ENCODE measurements at places on chromosomes 1 and 21.

DNA sequence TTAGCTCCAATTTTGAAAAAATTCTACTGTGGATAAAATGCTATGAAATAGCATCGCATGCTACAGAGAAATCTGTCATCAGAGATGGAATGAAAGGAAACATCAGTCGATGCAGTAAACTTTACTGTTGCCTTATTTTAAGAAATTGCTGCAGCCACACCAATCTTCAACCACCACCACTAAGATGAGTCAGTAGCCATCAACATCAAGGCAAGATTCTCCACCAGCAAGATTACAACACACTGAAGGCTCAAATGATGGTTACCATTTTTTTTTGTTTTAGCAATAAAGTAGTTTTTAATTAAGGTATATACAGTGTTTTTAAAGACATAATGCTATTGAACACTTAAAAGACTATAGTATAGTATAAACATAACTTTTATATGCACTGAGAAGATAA is 95.6 kb upstream of the JUN start:
- no peaks in the 10 kb centered on the region for H3K27me3 ChIP-seq
- no peak for DNase-seq
- H3K4me3 ChIP-seq = no peak overlapping the region
- H3K27ac ChIP-seq = no peak overlapping the region
- peaks cover 8% of the 10 kb centered on the region for H3K4me1 ChIP-seq

GRCh38 chr21:31596055-31596454 is 63.4 kb upstream of the SOD1 start:
- DNase-seq = no peak
- no peak overlapping the region for H3K27ac ChIP-seq
- no peaks in the 10 kb centered on the region for H3K27me3 ChIP-seq
- no peaks in the 10 kb centered on the region for H3K4me1 ChIP-seq
- H3K4me3 ChIP-seq = no peak overlapping the region
- no peaks in the 10 kb centered on the region for H3K36me3 ChIP-seq

DNA sequence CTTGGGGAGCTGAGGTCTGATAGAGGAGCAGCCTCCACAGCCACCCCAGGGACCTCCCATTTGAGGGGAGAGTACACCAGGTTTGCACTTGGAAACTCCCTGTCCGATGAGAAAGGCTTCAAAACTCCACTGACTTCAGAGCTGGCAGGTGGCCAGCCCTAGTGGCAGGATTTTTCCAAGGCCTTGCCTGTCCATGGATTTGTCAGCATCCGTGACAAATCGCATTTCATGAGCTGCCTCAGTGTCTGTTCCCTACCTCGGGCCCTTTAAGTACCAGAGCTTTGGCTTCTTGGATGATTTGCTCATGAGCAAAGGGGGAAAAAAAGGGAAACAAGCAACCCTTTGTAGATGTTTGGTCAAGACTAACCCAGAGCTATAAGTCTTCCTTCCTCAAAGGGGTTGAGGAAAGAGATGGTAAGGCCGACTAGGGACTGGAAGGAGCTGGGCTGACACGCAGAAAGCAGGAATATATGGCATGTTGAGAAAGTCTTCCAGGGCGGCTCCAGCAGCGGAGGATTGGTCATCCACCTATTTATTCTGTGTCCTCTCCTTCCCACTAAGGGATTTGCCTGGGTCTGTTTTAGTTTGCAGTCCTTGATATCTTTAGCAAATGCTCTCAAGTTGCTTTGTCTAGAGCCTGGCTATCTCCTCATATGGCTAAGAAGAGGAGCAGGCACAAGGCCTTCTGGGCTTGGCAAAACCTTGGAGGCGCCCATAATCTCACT is 2.7 kb upstream of the HSPG2 start:
- peaks cover 15% of the 10 kb centered on the region for H3K27me3 ChIP-seq
- H3K36me3 ChIP-seq = no peaks in the 10 kb centered on the region
- no peak overlapping the region for H3K4me3 ChIP-seq
- no peak overlapping the region for H3K27ac ChIP-seq
- no peak for DNase-seq

DNA sequence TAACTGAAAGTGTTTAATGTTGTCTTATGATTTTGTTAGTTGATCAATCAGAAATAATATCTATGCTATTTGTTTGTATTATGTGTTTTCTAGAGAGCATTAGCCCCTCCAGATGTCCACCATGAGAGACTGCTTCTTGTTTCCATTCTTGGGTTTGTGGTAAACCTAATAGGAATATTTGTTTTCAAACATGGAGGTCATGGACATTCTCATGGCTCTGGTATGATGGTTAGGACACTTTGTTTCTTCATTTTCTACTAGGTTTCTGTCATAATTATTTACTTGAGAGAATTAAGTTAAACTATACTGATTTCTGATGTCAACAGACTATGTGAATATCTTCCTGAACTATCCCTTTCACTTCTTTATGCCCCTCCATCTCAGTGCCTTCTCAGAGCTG is 16.1 kb downstream of the SLC30A7 start:
- H3K4me1 ChIP-seq = peaks cover 18% of the 10 kb centered on the region
- H3K27me3 ChIP-seq = no peaks in the 10 kb centered on the region
- peaks cover 48% of the 10 kb centered on the region for H3K36me3 ChIP-seq
- DNase-seq = no peak
- H3K27ac ChIP-seq = no peak overlapping the region

- H3K4me1 ChIP-seq = no peaks in the 10 kb centered on the region
- DNase-seq = no peak
- H3K4me3 ChIP-seq = no peak overlapping the region
- no peak overlapping the region for H3K27ac ChIP-seq
- H3K36me3 ChIP-seq = no peaks in the 10 kb centered on the region
- H3K27me3 ChIP-seq = peaks cover under 1% of the 10 kb centered on the region
These were observed 467.1 kb downstream of the LMO4 start for GRCh38 chr1:87795615-87796337.

DNA sequence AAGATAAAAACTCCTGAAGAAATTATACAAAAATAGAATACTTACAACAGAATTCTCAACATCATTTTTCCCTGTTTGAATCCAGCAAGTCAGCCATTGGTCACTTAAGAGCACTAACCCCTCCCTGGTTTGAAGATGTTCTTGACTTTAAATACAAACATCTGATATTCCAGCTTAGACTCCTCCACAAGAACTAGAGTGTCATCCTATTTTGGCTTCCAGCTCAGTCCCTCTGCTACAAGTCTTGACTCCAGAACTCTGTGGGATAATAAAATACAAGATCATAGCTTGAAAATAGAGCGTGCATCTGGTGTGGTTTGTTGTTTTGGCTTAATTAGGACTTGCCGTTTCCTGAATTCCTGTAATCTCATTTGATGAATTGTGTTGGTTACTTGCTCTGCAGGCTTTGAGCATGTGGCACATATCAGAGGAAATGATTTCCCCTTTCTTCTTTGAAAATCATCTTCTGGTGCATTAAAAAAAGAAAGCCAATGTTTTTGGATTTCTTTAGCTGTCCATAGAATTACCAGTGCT is 63.7 kb upstream of the DPT start:
- H3K36me3 ChIP-seq = no peaks in the 10 kb centered on the region
- H3K27me3 ChIP-seq = peaks cover 3% of the 10 kb centered on the region
- peaks cover 1% of the 10 kb centered on the region for H3K4me1 ChIP-seq
- no peak for DNase-seq
- no peak overlapping the region for H3K4me3 ChIP-seq
- no peak overlapping the region for H3K27ac ChIP-seq

DNA sequence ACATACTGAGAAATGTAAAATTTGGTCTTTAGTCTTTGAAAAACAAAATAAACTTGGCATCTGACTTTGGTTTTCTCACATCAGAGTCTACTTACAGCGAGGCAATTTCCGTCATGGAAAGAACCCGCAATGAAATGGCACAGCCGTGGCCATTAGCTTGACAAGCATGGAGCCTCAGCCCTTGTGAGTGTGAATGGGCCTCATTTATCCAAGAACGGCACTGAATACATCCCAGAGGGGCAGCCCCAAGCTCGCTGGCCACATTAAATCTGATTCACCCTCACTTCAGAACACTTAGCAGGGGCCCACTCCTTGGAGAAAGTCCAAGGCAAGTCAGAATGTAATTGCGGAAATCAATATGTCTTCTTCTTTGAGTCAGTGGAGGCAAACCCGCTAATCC is 64.8 kb downstream of the ERG start:
- no peaks in the 10 kb centered on the region for H3K4me1 ChIP-seq
- DNase-seq = no peak
- H3K27ac ChIP-seq = no peak overlapping the region
- no peak overlapping the region for H3K4me3 ChIP-seq
- H3K36me3 ChIP-seq = no peaks in the 10 kb centered on the region

DNA sequence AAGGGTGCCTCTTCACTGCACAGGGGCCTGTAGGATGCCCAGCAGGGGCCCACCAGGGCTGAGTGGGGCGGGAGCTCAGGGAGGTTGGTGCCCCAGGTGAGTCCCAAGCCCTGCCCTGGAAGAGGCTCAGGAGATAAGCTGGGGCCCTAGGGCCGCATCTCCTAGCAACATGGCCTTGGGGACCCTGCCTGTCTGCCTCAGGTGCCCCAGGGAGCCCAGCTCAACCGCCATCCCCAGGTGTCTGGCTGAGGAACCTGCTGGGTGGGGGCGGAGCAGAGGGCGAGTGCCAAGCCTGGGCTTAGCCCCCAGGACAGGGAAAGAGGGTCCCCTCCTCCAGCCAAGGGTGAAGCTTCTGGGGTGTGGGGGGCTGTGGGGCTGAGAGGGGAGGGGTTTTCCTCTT is 54.8 kb downstream of the FOXO6 start:
- H3K36me3 ChIP-seq = no peaks in the 10 kb centered on the region
- H3K27ac ChIP-seq = no peak overlapping the region
- H3K4me1 ChIP-seq = no peaks in the 10 kb centered on the region
- H3K4me3 ChIP-seq = no peak overlapping the region

GRCh38 chr1:84504580-84505492 is 1.4 kb upstream of the SPATA1 start:
- H3K36me3 ChIP-seq = peaks cover 45% of the 10 kb centered on the region
- H3K4me1 ChIP-seq = peaks cover 40% of the 10 kb centered on the region
- H3K27me3 ChIP-seq = peaks cover 4% of the 10 kb centered on the region
- no peak for DNase-seq
- peak overlapping the region; percentile 100 for H3K4me3 ChIP-seq

DNA sequence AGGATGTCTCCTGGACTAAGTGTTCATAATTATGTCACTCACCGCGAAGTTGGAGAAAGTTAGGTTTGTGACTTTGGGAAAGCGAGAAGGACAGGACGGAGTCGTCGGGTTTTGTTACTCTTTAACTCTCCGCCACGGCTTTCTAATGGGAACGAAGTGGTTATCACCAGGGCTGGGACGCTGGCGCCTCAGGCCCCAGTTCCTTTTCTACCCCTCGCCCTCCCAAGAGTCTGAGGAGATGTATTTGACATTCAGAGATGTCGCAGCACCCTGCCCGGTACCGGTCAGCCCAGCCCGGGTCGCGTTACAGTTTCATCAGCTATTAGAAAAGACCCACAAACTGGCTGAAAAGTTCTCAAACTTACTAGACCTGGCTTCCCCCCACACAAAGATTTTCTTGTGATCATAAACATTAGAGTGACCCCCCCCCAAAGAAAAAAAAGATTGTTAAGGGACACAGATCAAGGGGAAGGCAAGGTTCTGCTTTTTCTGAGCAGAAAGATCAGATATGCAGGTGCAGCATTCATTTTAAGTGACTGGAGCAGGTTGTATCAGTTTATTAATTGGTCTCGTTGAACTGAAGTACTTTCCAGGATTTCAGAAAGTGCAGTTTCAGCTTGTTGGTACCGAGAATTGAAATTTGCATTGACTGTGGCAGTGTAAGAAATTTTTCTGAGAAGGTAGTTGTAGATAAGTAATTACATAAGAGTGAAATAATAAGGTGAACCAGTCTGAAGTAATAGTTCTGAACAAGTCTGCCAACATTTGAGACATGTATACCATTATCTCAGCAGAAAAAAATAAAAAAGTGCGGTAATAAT is 859 bp upstream of the ZBTB18 start:
- H3K4me3 ChIP-seq = peak overlapping the region; percentile 95
- H3K4me1 ChIP-seq = peaks cover 25% of the 10 kb centered on the region
- H3K27me3 ChIP-seq = no peaks in the 10 kb centered on the region
- no peak overlapping the region for H3K27ac ChIP-seq

- H3K36me3 ChIP-seq = peaks cover 9% of the 10 kb centered on the region
- peaks cover 86% of the 10 kb centered on the region for H3K4me1 ChIP-seq
- H3K27ac ChIP-seq = no peak overlapping the region
- DNase-seq = no peak
These were observed 51.3 kb downstream of the SSBP3 start for GRCh38 chr1:54354899-54355298.

- peaks cover 39% of the 10 kb centered on the region for H3K4me1 ChIP-seq
- H3K4me3 ChIP-seq = peak overlapping the region; percentile 91
- no peaks in the 10 kb centered on the region for H3K36me3 ChIP-seq
- DNase-seq = peak; percentile 71
These were observed 41.8 kb upstream of the ATF3 start for GRCh38 chr1:212566522-212567479.

- peaks cover 23% of the 10 kb centered on the region for H3K4me1 ChIP-seq
- no peak for DNase-seq
- H3K4me3 ChIP-seq = no peak overlapping the region
- no peaks in the 10 kb centered on the region for H3K27me3 ChIP-seq
- no peak overlapping the region for H3K27ac ChIP-seq
These were observed 23.2 kb upstream of the PRDX6 start for GRCh38 chr1:173453982-173454381.

DNA sequence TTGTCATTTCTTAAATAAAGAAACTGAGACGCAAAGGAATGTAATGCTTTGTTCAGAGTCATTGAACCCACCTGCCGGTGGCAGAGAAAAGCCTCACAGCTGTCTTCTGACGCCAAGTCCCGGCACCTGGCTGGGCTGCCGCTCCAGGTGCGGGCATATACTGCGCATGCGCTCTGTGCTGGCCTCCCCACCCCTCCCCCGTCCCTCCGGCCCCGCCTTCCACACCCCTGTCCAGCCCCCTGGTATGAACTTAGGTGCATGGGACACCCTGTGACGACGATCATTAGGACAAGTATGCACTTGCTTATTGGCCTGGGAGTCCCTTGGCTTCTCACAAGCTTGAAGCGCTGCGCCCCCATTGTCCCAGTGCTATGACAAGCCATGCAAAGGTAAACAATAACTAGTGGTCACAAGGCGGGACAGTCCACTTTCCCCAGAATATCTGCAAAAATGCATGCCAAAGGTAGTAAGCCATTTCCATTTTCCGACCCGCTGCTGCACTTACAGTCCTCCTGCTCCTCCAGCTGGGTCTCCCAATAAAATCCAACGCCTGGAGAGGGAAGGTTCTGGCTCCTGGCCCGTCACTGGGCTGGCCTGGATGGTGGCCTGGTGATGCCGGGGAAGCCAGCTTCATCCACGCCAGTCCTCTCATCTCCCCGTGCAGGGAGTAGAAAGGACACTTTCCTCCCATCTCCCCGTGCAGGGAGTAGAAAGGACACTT is 100.4 kb downstream of the PSMG1 start:
- H3K27ac ChIP-seq = no peak overlapping the region
- no peak overlapping the region for H3K4me3 ChIP-seq
- H3K36me3 ChIP-seq = no peaks in the 10 kb centered on the region
- peaks cover 6% of the 10 kb centered on the region for H3K27me3 ChIP-seq
- no peak for DNase-seq
